H1 (cell line): ENCODE measurements at places on chromosomes 4 and X.

DNA sequence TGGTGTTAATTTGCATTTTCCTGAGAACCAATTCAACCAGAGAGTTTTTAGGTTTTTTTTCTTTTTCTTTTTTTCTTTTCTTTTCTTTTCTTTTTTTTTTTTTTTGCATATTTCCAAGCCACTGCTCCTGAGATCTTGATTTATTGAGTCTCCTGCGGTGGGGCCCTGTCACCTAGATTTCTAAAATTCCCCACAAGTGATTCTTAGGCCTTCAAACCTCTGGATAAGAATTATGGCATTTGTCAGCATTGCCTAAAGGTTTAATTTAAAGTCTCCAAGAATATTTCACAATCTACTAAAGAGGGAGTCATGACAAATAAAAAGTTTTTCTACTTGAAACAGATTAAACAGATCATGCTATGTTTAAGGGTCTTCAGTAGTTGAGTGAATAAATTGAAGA lies 84.9 kb downstream of the GAB1 start:
- no peaks in the 10 kb centered on the region for H3K4me1 ChIP-seq
- no peaks in the 10 kb centered on the region for H3K36me3 ChIP-seq
- H3K27ac ChIP-seq = no peak overlapping the region
- DNase-seq = no peak
- no peaks in the 10 kb centered on the region for H3K27me3 ChIP-seq

- no peak overlapping the region for H3K4me3 ChIP-seq
- H3K36me3 ChIP-seq = no peaks in the 10 kb centered on the region
- no peaks in the 10 kb centered on the region for H3K4me1 ChIP-seq
Measured at GRCh38 chr4:102454268-102454667, 46.9 kb upstream of the NFKB1 start.

DNA sequence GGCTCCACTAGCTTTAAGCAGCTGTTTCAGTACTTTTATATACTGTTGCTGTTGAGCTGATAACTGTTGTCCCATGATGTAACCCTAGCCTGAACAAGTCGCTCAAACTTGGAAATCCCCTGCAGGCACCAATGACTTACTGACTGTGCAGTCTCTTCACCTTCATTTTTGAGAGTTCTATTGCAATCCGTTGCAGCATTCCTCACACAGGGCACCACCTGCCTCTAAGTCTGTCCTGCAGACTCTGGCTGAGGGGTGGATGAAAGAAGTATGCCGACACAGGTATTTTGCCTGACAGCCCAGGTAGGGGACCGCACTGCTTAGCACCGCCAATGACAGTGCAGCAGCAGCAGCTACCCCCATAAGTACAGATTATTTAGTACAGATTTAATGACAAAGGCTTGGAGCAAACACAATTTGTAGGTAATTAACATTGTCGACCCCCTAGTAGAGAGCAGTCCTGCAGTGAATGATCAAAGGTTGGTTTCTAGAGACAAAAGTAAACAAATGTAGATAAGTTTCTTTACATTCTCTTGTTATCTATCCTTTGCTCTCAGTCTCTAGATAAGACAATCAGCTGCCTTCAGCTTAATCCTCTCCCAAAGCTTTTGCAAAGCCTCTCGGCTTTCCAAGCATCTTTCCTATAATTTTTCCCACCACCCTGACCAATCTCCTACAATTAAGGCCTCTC lies 205.0 kb downstream of the PABPC4L start:
- H3K36me3 ChIP-seq = no peaks in the 10 kb centered on the region
- H3K4me1 ChIP-seq = no peaks in the 10 kb centered on the region
- no peak overlapping the region for H3K4me3 ChIP-seq
- no peak overlapping the region for H3K27ac ChIP-seq

DNA sequence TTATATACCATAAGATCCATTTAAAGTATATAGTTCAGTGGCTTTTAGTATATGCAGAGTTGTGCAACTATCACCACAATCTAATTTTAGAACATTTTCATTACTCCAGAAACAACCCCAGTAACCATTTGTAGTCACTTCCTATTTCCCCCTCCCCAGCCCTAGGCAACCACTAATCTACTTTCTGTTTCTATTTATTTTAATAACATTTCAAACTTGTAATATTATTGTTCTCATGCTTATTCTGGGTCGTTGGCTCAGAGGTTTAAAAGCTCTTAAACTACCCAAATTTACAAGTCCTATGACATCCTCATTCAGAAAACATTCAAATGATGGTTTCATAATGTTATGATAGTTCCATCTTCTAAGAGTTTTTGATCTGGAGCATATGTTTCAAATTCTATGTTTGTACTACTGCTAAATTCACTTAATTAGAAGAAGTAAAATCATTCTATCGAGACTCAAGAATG lies 18.4 kb downstream of the XIAP start:
- DNase-seq = no peak
- no peaks in the 10 kb centered on the region for H3K36me3 ChIP-seq
- no peak overlapping the region for H3K27ac ChIP-seq
- no peaks in the 10 kb centered on the region for H3K4me1 ChIP-seq
- H3K4me3 ChIP-seq = no peak overlapping the region

DNA sequence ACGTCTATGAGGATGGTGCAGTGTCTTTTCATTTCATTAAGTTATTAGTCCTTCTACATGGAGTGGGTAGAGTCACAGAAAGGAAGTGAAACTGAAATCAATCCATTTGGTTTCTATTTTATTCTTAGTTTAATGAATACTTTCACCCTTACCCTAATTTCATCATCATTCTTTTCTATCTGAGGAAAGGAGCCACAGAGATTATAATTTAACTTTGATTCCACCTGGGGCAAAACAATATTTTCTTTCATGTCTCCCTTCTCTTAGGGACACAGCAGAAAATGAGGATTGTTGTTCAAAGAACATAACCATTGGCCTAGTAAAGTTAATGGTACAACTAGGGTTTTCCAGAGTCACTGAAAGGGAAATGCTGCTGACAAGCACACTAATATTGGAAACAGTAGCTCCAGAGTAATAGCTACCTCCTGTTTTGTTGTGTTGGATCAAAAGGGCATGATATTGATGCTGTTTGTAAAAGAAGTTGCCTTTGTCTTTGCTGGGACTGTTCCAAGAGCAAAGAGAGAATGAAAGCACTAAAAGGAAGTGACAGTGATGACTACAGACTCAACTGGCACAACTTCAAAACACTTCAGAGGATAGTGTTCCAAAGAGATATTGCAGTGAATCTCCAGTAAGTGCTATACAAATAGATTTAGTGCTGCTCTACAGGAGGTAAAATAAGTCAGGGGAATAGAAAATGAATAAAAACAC lies 247.1 kb upstream of the PITX2 start:
- H3K36me3 ChIP-seq = no peaks in the 10 kb centered on the region
- no peak for DNase-seq
- no peak overlapping the region for H3K4me3 ChIP-seq
- H3K4me1 ChIP-seq = no peaks in the 10 kb centered on the region
